ENCODE measurements at places on chromosomes 7 and 10. TPM values are rescaled to one million over a fixed set of nuclear protein-coding genes. Genes with fewer than 3 reads are reported as not detected.

HACD1 gene
- total RNA-seq: 37.2 TPM

TAS2R5 gene
- total RNA-seq: 1.7 TPM

CRYGN gene
- not detected for total RNA-seq

TLL2 gene
- 0.14 TPM for total RNA-seq

CDC14C gene
- total RNA-seq: not detected

RARRES2 gene
- total RNA-seq: not detected

RET gene
- total RNA-seq: not detected

LIPN gene
- total RNA-seq: not detected

HOXA5 gene
- 4.9 TPM for total RNA-seq

ANKRD61 gene
- not detected for total RNA-seq

GRCh38 chr7:156778668-156779067 lies 114.3 kb downstream of the LMBR1 start:
- no peak for DNase-seq

DNA sequence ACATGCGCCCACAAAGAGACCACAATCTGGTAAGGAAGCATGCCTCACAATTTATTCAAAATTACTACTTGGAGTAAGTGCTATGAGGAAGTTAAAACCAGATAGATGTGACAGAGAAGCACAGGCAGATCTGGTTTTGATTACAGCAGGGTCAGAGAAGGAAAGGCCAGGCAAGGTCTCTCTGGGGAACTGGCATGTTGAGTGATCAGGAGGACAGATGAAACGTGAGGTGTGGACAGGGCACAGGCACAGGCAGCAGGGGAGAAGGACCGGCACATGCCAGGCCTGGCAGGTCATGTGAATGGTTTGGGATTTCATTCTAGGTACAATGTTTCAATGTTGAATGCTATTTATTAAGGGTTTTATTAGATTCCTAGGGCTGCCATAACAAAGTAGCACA lies 51.6 kb downstream of the GPAM start:
- DNase-seq: no peak

DNA sequence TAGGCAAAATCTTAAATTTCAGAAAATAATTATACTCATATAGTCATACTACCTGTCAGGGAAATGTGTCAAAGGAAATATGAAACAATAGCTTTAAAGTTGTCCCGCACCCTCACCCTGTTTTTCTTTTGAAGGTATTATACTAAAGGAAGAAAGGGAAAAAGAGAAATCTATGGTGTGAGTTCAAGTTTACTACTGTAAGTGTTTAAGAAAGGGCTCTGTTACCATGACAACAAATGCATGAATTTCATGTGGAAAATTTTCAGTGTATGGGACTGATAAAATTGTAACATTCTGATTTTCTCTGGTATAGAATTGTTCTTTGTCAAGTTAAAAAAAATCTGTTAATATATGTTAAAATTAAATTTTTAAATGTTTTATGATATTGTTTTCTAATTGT lies 229.8 kb downstream of the ADK start:
- no peak for DNase-seq

DNA sequence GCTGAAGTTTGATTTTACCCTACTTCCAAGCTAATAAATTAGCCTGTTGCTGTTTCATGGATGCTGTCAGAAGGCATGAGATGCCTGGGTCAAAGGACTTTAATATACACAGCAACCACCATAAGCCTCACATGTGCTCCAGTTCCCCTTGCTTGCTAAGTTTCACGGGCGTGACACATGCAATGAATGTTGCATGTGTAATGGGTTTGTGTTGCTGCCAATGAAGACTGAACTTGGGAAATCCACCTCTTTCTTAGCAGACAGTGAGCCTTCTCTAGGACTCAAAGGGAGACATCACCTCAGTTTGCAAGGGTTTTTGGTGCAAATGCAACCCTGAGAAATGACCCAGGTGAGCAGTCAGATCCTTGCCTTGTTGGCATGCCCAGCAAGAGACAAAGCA lies 505.5 kb upstream of the PODXL start:
- DNase-seq: no peak

GRCh38 chr10:19421674-19422073 lies 373.1 kb downstream of the MALRD1 start:
- no peak for DNase-seq

DNA sequence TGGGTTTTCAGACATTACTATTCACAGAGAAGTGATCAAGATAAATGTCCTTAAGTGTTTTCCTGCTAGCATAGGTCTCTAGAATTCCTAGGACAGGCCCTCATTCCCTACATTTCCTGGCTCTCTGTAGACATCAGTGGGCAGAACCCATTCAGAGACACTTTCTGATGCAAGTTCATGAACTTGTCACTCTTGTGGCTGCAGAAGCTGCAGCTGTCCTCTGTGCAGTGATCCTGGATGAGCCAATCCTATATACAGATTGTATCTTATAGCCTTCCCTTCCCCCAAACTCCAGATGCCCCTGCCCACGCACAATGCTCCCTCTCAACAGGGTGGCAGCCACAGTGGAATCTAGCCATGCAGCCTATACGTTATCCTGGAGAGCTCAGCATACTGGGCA lies 12.6 kb upstream of the GRB10 start:
- DNase-seq: no peak

DNA sequence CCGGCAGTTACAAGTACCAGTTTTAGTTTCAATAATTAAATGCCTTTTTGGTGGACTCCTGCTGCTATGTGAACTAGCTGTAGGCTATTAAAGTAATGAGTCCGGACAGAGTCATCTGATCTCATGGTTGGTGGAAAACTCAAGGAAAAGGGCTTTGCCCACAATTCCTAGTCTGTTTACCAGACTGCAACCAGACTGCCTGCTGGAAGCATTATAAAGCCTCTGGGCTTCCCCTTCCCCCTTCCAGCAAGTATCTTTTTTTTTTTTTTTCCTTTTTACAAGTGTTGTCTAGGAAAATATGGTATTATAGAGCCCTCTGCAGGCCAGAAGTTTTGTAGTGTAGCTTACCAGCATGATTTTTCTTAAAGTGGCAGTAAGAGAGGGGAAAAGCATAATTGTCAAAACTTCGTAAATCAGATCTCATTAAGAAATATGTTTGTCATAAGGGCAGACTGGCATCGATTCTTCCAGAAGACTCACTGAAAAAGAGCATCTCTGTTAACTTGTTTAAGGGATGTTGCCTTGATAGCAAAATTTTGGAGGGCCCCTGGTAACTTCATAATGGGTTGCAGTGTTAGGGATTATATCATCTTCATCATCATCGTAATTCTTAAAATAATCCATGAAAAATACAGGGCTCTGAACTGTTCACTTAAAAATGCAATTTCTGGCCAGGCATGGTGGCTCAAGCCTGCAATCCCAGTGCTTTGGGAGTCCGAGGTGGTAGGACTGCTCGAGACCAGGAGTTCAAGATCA lies 181.3 kb downstream of the TAX1BP1 start:
- no peak for DNase-seq

DNA sequence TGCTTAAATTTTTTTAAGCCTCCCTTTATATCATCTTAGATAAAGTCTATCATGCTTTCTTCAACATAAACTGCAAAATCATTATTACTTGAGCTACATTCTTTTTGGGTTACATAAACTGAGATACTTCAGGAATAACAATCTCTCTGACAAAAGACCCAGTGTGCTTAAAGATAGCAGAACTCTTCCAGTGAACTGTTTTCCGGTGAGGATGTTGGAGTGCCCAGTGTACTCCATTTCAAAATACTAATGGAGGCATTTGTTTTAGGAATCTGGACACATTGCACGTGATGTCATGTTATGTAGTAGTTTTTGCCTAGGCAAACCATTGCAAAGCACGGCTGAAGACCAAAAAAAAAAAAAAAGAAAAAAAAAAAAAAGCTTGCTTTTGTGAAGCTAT lies 388.2 kb upstream of the CELF2 start:
- DNase-seq: no peak

DNA sequence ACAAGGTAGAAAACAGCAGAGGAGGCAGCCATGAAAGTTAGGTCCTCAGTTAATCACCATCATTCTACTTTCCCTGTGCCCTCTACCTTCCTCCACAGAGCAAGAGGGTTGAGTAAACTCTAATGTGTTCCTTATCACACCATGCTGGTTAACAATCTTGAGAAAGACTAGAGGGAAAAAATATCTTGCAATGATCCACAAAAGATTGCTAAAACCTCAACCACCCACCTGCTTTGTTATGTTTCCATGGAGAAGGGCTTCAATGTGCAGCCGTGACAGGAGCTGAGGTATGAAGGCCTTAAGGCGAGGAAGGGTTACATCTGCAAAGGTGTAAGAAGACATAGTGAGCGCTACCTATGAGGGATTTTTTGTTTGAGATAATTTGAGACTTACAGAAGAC lies 103.9 kb downstream of the IDE start:
- DNase-seq: no peak

- DNase-seq: no peak
Observed at GRCh38 chr7:11612737-11613136, 219.3 kb downstream of the THSD7A start.

DNA sequence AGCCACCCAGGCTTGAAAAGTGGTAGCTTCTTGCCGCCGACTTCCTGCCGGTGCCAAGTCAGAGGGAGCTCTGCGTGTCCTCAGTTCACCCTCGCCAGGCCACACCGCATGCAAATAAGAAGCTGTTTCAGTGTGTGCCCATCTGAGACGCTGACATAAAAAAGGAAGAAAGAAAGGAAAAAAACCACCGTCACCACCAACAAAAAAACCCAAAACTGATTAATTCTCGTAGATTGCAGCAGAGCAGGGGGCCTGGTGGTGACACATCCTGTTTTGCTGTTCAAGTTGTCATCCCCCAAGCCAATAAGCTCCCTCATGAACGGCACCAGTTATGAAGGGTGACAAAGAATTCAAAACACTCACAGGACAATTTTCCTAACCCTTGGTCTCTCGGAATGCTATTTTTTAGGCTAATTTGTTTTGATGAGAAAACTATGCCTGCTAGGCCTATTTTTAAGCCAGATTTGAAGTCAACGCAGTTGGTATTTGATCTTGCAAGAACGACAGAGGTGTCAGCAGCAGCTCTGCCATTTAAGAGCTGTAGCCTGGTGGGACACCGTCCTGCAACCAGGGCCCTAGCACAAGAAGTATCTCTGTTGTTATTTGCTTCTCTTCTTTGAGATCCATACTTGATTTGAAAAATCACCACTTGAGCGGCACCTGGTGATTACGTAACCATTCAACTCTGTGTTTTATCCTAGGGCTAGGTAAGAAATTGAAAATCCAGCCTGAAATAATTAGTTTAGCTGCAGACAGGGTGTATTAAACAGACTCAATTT lies 145.6 kb downstream of the PFKFB3 start:
- DNase-seq: no peak

DNA sequence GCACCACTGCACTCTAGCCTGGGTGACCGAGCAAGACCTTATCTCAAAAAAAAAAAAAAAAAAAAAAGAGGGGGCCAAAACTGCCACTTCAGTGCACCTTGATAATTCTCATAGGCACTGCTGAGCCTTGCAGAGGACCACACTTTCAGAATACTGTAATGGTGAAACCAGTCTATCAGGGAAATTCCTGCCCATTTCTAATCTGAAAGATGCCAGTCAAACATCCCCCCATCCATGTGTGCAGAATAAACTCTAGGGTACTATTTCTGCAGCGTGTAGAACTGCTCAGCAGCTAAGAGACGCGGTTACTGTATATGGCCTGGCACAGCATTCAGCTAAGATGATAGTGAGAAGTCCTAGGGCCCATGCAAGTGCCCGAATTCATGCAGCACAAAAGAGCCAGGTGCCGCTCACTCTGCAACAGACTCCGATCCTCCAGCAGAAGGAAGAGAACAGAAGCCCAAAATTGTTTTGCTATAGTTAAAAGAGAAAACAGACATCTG lies 286.8 kb upstream of the KLF14 start:
- DNase-seq: no peak

- peak; percentile 14 for DNase-seq
Observed at GRCh38 chr10:86438091-86438749, 71.6 kb upstream of the GRID1 start.

- no peak for DNase-seq
Observed at GRCh38 chr7:134669845-134670373, 23.3 kb downstream of the BPGM start.

DNA sequence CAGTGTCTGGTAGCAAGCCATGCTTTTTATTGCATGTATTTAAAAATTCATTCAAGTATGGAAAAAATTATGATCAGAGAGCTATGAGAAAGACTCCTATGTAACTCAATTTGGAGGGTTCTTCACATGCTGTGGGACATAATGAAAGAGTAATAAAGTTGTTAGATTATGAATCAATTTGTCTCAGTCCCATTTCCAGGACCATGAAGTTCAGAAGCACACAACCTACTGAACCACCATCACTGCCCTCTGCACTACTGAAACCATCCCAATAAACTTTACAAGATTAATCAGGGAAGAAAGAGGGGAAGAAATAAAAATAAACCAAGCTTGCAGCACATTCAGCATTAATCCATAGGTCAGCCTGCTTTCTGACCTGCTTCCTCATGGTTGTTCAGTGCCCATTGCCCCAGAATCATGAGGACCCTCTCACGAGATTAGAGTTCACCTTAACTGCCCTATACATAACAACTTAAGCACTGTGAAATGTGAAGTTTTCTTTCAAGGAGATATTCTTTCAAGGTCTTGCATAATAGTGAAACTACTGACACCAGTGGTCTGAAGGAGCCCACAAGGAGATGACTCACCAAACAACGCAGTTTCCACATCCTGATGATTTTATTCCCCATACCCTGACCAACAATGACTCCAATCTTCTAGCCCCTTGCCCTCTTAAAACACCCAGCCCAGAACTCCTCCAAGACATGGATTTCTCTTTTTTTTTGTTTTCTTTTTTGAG lies 171.5 kb upstream of the ADCY1 start:
- no peak for DNase-seq

DNA sequence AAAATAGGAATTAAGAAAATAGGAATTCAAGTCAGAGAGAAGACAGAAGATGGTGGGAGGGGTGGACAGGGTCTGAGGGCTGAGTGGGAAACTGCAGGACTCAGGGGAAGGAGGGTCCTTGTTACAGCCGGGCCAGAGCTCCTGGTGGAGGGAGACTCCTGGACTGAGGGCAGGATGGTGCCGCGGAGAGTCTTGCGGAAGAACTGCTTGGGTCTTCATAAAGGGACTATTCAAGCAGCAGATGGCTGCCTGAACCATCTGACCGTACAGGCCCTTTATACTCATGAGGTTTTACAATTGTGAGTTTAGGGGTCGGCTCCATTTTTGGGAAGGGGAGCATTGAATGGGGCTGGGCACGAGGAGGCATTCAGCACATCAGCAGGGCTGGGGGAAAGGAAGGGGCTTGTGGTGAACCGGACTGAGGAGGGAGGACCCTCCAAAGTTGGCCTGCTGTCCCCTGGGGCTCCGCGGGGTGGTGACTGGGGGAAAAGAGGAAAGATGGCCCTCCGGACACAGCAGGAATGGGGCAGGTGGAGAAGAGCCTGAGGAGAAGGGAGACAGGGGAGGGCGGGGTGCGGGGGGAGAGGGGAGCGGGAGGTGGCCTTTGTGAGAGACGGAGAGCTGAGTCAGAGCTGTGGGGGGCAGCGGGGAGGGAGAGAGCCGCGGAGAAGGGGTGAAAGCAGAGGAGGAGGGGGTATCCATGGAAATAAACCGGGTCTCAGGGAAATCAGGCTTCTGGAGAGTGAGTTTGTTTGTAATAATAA lies 1.5 kb downstream of the FAM131B start:
- DNase-seq: peak; percentile 31

- no peak for DNase-seq
Observed at GRCh38 chr7:50981743-50982142, 199.0 kb upstream of the GRB10 start.
